ENCODE measurements at places on chromosomes 12 and 14. TPM values are rescaled to one million over a fixed set of nuclear protein-coding genes. Genes with fewer than 3 reads are reported as not detected.

- DNase-seq, result no peak
Observed at GRCh38 chr12:64742416-64742815, 16.8 kb downstream of the GNS start.

- DNase-seq, result no peak
Observed at GRCh38 chr12:121678716-121679300, 9.4 kb upstream of the MORN3 start.

The SCAF11 gene
- total RNA-seq, result 31.8 TPM

The ACRBP gene
- total RNA-seq, result 0.20 TPM

- DNase-seq, result peak; percentile 80
Observed at GRCh38 chr12:82527165-82527780, 159.4 kb upstream of the TMTC2 start.

The SCNN1A gene
- 0.22 TPM for total RNA-seq

The ADIPOR2 gene
- total RNA-seq, result 29.0 TPM

- no peak for DNase-seq
Observed at GRCh38 chr14:59199205-59199604, 10.7 kb downstream of the DAAM1 start.

DNA sequence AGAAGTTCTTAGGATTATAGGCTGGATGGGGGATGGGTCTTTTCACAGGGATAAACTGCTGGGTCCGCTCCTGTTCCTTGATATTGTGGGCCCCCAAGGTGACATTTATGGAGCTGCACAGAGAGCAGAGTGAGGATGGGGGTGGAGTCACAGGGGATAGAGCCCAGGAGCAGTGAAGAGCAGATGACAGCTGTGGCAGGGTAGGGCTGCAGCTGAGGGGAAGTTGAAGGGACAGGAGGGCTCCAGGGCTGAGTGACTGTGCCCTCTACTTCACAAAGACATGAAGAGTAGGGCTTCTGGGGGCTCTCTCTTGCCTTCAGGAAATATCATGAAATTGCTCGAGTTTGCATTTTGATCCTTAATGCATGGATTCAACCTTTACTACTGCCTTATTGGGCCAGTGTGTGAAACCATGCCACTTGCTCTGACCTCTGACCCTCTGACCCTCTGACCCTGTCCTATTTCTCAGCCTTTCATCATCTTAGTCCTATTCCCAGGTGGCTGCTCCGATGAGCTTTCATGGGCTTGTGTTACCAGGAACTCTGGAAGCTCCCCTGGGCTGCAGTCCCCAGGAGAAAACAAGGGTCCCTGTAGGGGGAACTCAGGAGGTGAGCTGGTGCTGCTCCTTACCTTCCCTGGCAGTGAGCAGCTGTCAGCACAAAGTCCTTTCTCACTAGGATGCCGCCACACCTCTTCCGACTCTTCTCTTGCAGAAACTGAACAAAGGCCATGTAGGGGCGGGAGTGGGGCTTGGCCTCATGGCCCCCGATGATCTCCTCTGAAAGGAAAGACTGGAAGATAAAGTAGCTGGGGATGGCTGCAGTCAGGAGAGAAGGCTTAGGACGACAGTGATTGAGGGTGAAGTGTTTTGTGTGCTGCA lies 1.6 kb downstream of the GZMH start:
- no peak for DNase-seq

DNA sequence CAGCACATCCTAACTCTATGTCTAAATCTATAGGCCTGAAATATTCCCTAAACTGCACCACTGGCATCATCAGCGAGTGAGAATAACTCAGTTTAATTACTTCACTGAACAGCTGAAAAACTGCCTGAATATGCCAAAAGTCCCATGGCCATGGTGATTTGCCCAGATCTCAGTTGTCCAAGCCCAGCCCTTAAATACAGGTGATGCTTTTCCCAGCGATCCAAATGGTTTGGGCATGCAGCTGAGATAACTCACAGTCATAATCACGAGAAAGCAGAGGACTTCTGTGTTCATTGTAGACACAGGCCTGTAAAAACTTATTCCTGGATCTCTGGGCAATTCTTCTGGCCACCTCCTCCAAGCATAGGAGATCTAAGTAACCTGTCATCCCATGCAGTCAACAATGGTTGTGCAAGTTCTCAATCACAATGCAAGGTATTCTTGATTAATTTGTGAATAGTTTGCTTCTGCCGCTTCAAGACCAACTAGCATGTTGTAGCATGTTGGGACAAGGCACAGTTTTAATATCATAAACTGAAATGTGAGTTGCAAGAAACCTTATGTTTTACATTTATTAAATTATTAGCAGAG lies 40.5 kb downstream of the DUSP6 start:
- DNase-seq, result no peak

The MAP3K12 gene
- total RNA-seq, result 5.7 TPM

- DNase-seq, result peak; percentile 29
Observed at GRCh38 chr14:63857466-63858030, 4.7 kb downstream of the SYNE2 start.

- no peak for DNase-seq
Observed at GRCh38 chr12:54004063-54004840, 4.3 kb downstream of the HOXC9 start.

The PTPRO gene
- not detected for total RNA-seq

DNA sequence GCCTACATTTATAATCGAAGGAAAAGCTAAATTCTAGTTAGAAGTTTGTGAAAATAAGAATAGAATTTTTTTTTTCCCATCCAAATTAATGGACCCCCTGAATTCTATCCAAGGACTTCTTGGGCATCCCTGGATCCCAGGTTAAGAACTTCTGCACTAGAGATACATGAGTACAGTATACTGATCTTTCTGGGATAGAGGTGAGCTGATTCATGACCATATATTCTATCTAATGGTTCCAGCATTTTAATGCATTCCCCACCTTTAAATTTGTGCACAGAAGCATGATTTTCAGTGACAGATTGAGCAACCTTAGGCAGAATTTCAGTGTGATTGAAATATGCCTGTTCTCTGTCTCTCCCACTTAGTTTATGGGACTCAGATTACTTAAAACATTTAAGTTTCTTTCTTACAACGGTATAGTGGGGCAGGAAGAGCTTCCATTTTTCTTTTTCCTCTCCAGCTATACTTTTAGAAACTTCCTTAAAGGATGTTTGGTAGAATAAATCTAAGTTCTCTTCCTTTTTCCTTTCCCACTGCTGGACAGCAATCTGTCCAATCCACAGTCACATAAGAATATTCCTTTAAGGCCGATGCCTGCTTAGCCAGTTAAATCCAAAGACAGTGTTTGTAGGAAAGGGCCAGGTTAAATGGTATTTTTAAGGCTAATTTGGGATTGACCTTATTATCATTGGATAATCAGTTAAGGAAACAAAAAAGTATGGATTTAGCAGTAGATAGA lies 6.7 kb downstream of the MDM2 start:
- no peak for DNase-seq

- no peak for DNase-seq
Observed at GRCh38 chr14:92266216-92266615, 56.7 kb upstream of the SLC24A4 start.

The ZNF84 gene
- total RNA-seq, result 23.4 TPM

The EML1 gene
- 21.1 TPM for total RNA-seq

- no peak for DNase-seq
Observed at GRCh38 chr12:59401862-59402261, 194.0 kb upstream of the SLC16A7 start.

The CD163L1 gene
- total RNA-seq, result 10.2 TPM

- DNase-seq, result peak; percentile 42
Observed at GRCh38 chr12:102421802-102422583, 58.4 kb downstream of the IGF1 start.

DNA sequence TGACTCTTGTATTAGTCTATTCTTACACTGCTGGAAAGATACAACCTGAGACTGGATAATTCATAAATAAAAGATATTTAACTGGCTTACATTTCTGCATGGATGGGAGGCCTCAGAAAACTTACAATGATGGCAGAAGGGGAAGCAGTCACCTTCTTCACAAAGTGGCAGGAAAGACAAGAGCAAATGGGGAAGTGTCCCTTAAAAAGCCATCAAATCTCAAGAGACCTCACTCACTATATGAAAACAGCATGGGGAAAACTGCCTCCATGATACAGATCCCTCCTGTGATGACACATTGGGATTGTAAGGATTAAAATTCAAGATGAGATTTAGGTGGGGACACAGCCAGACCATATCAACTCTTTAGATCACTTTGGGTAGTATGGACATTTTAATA lies 83.7 kb downstream of the TMTC3 start:
- no peak for DNase-seq

DNA sequence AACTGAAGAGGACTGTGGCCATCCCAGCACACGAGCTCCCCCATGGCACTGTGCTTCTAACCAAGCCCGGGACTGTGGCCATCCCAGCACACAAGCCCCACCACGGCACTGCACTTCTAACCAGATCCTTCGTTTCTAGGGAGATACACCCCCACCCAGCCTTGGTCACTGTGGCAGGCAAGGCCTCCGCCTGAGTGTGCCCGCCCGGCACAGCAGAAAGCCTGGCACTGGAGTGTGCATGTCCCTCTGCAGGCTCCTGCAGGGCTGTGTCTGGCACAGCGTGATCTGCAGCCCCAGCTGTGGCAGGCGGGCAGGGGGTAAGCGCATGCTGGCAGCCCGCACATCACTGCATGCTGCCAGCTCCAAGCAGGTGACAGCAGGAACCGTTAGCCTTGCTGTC lies 49.8 kb downstream of the CCDC85C start:
- no peak for DNase-seq

DNA sequence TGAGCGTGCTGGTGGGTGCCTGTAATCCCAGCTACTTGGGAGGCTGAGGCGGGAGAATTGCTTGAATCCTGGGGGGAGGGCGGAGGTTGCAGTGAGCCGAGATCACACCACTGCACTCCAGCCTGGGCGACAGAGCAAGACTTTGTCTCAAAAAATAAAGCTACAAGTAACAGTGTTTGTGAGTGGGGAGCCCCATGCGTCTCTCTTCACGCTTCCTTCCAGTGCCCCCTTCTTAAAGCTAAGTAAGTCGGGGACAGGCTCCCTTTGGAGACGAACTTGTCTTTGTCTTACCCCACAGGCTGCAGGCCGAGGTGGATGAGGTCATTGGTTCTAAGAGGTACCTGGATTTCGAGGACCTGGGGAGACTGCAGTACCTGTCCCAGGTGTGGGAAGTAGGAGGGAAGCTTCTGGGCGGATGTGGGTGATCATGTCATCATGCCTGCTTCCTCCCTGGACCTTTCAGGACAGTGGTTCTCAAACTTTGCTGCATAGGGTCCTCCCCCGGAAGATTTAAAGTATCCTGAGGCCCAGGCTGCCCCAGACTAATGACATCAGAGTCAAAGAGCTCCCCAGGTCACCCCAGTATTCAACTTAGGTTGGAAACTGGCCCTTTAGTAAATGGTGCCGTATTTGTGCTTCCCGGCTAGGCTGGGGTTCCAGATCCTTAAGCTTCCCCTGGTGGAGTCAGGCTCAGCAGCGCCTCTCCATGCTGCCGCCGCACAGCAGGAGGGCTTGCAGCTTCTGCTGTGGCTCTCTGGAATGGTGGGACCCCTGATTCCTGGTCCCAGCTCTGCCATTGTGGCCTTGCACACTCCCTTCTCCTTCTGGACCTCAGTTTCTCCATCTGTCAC lies 37.1 kb downstream of the CYP46A1 start:
- DNase-seq, result no peak

Measured in lung microvascular endothelial cell (primary cell).